Hematopoietic multipotent progenitor cell treated with erythropoietin and hydrocortisone succinate and interleukin-3 and kit ligand, for 4 days (in vitro differentiated cells): ENCODE measurements at places on chromosomes 5 and 9.

GRCh38 chr5:16160706-16161105, 18.9 kb downstream of the MARCHF11 start:
- peak; percentile 74 for DNase-seq

- DNase-seq = peak; percentile 78
These were observed 25.0 kb downstream of the LMNB1 start for GRCh38 chr5:126801992-126802294.

DNA sequence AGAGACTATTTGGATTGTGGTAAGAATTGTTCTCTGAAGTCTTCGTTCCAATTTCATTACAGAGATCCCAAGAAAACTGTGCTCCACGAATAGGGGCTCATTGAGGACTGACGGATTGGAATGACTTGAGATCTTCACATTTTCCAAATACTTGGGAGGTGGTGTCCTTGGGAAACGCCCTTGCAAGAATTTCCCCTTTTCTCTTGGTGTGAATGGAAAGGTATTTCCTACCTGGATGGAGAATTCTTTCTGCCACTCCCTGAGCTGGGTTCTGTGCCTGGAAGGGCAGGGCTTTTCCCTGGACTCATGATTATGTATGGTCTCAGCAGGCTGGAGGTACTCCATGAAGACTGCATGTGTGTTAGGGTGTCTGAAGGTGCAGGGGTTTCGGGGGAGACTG, 53.9 kb downstream of the SNX18 start:
- no peak for DNase-seq

DNA sequence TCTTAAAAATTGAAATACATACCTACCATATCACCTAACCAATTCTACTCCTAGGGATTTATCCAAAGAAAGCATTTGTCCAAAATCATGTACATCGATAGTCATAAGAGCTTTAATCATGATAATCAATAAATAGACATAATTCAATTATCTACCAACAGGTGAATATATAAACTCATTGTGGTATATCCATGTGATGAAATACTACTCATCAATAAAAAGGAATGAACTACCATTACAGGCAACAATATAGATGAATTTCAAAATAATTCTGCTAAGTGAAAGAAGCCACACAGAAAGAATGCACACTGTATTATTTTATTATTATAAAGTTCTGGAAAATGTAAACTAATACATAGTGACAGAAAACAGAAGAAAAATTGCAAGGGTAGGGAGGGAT, 81.8 kb downstream of the RFX3 start:
- no peak for DNase-seq

DNA sequence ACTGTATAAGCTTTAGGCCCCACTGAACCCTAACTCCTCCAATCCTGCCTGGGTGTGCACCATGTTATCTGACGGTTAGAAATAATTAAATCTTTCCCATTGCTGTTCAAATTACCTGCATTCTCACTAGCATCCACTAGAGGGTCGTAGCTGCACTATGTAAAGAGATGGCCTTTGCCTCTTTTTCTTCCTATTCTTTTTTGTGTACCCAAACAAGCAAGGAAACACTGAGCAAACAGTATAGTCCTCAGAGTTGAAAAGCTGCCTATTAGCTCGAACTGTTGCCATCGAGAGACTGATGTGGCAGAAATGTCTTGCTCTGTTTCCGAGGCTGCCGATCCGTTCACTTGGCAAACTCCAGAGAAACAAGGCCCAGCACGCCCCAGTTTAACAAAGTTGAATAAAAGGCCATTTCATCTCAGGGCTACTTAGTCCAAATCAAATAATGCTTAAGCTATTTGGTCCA, 163.8 kb upstream of the TRPM3 start:
- DNase-seq = peak; percentile 84

GRCh38 chr5:143582176-143582575, 178.7 kb upstream of the NR3C1 start:
- no peak for DNase-seq

- DNase-seq = no peak
These were observed 21.0 kb upstream of the TBCA start for GRCh38 chr5:77797136-77797535.

DNA sequence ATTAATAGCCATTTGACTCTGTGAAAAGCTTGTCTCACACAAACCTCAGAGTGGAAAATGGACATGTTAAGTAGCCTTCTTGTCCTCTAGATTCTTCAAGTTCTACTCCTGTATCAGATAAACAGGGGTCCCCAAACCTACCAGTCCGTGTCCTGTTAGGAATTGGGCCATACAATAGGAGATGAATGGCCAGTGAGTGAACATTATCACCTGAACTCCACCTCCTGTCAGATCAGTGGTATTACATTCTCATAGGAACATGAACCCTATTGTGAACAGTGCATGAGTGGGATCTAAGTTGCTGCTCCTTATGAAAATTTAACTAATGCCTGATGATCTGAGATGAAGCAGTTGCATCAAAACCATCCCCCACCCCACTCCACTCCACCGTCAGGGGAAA, 136.3 kb downstream of the TMEM232 start:
- peak; percentile 34 for DNase-seq

- DNase-seq = no peak
These were observed 280.0 kb upstream of the EFNA5 start for GRCh38 chr5:107950776-107951175.

- no peak for DNase-seq
These were observed 200.4 kb downstream of the CDH10 start for GRCh38 chr5:24444414-24444813.

GRCh38 chr9:92620845-92621244, 49.1 kb downstream of the IPPK start:
- peak; percentile 13 for DNase-seq

GRCh38 chr5:176446028-176446665, 2.0 kb upstream of the FAF2 start:
- peak; percentile 17 for DNase-seq

- no peak for DNase-seq
These were observed 58.0 kb downstream of the GDA start for GRCh38 chr9:72207278-72207677.

DNA sequence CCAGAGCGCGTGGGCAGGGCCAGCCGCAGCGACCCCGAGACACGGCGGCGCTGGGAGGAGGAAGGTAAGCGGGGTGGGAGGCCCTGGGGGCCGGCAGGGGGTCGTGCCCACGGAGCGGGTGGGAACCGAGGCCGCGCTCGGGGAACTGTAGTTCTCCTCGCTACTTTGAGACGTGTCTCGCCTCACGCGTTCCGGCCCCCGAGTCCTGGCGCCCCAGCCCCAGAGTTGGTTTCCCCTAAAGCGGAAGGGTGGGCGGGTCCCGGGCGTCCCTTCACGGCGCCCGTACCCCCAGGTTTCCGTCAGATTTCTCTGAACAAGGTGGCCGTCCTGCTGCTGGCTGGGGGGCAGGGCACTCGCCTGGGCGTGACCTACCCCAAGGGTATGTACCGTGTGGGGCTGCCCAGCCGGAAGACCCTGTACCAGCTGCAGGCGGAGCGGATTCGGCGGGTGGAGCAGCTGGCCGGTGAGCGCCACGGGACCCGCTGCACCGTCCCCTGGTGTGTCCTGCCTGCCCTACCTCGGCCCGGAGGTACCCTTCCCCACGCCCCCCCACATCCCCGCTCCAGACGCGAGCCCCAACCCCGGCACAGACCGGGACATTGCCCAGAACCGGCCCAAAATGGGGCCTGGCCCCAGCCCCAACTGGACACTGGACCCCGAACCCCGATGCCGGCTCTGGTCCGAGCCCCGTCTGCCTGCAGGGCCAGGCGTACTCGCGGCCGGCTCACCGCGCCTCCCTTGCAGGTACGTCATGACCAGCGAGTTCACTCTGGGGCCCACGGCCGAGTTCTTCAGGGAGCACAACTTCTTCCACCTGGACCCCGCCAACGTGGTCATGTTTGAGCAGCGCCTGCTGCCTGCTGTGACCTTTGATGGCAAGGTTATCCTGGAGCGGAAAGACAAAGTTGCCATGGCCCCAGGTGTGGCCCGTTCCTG, 709 bp downstream of the UAP1L1 start:
- DNase-seq = peak; percentile 67

- peak; percentile 91 for DNase-seq
These were observed 101.7 kb downstream of the GDNF start for GRCh38 chr5:37738057-37738691.

GRCh38 chr5:106843812-106844416, 826.8 kb downstream of the EFNA5 start:
- peak; percentile 4 for DNase-seq

- peak; percentile 51 for DNase-seq
These were observed 27.5 kb downstream of the FSD1L start for GRCh38 chr9:105475302-105475701.

- no peak for DNase-seq
These were observed 418.2 kb downstream of the CDK5RAP2 start for GRCh38 chr9:120161776-120162175.

- DNase-seq = peak; percentile 3
These were observed at the start of gene MARCHF11 for GRCh38 chr5:16179511-16179935. TSS of gene MARCHF11 (minus strand) at chr5:16179791. CDS start at chr5:16179575, 216 bp downstream.

DNA sequence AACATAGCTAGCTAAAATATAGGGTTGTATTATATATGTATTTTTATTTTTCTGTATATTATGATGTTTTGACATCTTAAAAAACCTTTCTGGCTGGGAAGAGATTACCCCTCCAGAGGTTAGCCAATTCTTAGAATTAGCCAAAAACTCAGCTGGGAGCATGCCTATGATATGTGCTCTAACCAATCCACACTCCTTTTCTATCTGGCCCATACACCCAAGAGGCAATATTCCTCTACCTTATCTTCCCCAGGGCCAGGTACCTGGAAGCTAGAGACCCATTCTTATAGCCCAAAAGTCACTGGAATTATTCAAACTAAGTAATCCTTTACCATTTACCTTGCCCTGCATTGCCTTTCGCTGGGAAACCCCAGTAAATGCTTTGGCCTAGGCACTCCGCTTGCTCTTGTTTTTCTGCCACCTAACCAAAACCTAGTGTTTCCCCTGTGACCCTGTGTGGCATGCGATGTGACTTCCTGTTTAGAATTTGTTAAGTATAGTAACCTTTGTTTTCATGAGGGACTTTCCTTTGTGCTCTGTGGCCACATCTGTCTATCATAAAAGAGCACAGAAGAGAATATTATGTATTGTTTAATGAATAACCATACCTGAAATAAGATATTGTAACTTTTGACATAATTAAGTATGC, 37.4 kb downstream of the CSNK1G3 start:
- peak; percentile 29 for DNase-seq

GRCh38 chr5:81519217-81519905, 125.4 kb upstream of the ACOT12 start:
- no peak for DNase-seq

DNA sequence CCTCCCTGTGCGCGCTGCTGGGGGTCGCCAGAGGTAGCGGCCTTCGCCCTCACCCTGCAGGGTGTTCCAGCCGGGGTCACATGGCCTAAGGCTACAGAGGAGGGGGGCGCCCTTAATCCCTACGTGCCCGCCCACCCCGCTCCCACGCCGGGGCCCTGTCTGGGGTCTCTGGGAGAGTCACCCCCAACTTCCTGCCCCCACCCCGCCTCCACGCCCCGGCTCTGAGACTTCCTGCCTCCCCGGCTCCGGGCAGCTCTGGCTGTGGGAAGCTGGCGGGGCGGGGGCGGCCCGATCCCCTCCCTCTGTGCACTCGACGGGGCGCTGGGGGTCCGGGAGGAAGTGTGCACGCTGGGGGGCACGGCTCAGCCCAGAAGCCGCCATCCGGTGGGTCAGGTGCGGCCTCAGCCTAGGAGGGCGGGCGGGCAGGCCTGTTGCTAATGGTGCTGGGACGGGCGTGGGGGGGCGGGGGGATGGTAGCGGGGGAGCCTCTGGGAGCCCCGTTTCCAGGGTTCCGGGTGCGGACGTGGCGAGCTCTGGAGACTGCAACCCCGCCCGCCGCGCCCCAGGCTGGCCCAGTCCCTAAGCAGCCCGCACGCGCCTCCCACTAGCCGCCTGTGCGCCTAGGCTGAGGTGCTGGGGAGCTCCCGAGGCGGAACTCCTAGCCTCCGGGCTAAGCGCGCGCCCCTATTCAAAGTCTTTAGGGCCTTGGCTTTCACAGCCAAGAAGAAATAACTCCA, 61.6 kb downstream of the CXXC5 start:
- peak; percentile 76 for DNase-seq
